ENCODE measurements at places on chromosomes 1 and 21. TPM values are rescaled to one million over a fixed set of nuclear protein-coding genes. Genes with fewer than 3 reads are reported as not detected.

The RNU1-1 gene
- 1,321 TPM for total RNA-seq

The PRXL2B gene
- 42.3 TPM for total RNA-seq

The WNT3A gene
- total RNA-seq = not detected

The CFAP74 gene
- not detected for total RNA-seq

The PCSK9 gene
- 0.05 TPM for total RNA-seq

The VANGL2 gene
- 0.08 TPM for total RNA-seq

The LAMC2 gene
- total RNA-seq = not detected

The FCRL4 gene
- total RNA-seq = not detected

The LRRC38 gene
- total RNA-seq = not detected

The AIRE gene
- not detected for total RNA-seq

The SELP gene
- 0.35 TPM for total RNA-seq

- DNase-seq = no peak
Observed at GRCh38 chr1:28159243-28159642, 17.2 kb downstream of the PTAFR start.

DNA sequence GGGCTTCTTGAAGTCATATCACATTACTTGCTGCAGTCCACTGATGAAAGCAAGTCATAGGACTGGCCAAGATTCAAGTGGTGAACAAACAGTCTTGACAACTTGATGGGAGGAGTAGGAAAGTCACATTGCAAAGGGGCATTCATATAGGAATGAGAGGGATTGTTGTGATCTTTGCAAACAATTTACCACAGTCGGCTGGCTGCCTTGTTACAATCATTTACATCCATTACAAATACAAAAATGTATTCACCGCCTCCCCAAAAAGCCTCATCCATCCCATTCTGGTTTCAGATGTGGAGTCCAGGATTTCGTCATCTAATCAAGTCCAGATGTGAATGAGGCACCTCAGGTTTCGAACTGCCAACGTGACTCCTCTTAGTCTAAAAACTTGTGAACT, 26.8 kb downstream of the GORAB start:
- DNase-seq = no peak

DNA sequence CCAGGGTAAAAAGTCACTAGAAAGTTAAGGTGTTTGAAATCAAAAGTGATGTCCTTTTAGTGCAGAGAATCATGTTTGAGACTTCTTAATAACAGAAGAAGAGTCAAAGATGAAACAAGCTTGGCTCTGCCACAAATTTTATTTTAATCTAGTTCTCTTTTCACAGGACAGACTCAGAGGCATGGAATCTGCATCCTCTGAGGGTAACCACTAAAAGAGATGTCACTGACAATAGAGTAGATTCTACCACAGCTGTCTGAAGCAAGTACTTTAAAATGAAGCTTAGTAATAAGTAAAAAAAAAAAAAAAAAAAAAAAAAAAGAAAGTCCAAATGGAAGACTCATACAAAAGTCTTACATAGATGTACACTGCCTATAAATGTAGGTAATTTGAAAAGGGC, 519.7 kb upstream of the PRMT6 start:
- no peak for DNase-seq

DNA sequence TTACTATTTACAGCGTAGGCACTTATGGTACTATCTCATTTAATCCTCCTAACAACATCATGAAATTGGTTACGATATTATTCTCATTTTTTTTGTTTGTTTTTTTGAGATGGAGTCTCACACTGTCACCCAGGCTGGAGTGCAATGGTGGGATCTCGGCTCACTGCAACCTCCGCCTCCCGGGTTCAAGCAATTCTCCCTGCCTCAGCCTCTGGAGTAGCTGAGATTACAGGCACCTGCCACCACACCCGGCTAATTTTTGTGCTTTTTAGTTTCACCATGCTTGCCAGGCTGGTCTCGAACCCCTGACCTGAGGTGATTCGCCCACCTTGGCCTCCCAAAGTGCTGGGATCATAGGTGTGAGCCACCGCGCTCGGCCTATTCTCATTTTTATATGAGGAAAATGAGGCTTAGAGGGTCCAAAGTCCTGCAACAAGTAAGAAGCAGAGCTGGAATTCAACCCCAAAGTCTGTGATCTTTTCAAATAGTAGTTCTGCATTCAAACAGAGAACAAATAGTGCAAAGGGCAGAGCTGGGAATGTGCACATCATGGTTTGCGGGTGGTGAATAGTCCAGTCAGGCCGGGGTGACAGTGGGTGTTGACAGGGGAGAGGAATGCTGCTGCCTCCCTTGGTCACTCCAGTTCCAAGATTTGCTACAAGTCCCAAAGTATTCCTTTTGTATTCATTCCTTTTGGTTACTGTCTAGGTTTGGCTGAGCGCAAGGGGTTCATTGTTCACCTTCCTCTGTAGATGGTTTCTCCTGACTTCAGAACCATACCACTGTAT, 4.6 kb downstream of the PRUNE1 start:
- no peak for DNase-seq

DNA sequence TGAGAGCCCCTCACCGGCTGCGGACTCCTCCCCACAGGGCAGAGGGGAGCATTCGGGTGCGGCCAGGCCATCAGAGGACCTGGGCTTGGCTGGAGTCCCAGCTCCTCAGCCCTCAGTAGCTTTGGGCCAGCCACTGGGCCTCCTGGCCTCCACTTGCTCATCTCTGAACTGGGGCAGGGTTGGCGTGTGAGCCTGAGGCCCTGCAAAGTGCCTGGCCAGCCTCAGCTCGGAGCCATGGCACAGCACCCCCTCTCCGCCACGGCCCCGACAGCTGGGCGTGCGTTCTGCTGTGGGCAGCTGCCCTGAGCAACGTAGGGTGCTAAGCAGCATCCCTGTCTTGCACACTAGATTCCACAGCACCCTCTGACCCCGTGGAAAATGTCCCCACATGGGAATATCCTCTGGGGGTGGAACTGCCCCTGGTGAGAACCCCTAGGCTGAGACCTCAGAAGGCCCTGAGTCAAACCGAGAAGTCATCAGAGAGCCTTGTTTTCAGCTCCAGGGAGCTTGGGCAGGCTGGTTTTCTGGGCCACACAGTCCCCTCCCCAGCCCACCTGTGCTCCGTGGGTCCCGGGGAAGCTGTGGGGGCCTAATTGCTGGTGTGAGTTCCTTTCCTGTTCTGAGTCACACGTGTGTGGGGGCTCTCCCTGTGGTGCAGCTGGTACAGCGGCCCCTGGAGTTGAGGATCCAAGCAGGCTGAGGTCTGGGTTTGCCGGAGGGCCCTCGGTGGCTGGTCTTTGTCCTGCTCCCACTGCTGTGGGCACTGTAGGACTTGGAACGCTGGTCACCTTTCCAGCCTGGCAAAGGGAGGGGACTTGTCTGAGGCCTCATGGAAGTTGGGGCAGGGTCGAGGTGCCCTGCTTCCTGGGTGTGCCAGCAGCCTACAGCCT, 24.5 kb downstream of the TP73 start:
- DNase-seq = no peak

- no peak for DNase-seq
Observed at GRCh38 chr1:15451014-15451722, 5.4 kb upstream of the CELA2A start.

DNA sequence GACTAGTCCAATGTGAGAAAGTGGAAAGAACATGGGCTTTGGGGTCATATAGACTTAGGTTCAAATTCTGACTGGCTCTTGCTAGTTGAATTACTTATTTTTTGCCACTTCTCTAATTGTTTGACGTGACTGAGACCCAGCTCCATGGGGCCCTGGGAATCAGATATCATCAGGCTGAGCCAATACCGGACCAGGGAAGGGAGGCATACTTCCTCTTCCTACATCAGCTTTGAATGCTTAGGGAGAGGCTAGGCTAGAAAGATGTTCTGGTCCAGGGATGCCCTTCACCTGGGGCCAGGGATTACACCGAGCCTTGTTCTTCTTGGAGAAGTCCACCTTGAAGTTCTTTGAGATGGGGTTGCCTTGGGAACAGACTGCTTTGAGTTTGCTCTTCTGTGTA, 3.7 kb upstream of the NR1I3 start:
- DNase-seq = no peak

DNA sequence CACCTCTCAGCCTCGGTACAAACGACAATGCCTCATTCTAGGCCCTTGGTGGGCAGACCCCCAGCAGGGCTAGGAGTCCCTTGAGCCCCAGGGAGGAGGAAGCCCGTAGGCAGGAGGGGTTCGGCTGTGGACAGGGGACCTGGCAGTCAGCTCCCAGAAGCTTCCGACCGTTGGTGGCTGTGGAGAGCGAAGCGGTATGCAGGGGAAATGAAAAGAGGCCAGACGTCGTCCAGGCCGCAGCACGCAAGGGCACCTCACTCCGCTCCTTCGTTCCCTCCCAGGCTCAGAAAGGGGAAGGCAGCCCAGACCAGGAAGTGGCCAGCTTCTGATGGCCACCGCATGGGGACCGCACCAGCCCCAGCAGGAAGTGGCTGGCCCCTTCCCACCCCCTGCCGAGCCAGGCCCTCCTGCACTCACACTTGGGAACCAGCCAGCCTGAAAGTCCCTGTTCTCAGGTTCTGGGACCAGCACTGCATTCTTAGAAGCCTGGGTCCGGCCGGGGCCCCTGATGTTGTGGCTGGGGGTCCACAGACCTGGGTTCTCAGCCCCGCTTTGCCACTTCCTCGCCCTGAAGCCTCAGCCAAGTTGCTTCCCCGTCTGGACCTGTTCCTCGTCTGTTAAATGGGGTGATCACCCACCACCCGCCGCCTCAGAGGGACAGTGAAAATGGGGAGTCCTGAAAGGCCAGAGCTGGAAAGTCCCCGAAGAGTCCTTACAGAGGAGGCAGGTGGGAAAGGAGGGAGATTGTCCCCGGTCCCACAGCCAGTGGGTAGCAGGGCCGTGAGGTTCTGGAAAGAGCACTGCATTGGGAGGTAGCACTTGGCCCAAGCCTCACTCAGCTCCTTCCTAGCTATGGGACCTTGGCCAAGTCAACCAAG, 104.0 kb upstream of the RUNX3 start:
- no peak for DNase-seq

GRCh38 chr21:14593230-14593629, 47.1 kb upstream of the SAMSN1 start:
- DNase-seq = no peak

DNA sequence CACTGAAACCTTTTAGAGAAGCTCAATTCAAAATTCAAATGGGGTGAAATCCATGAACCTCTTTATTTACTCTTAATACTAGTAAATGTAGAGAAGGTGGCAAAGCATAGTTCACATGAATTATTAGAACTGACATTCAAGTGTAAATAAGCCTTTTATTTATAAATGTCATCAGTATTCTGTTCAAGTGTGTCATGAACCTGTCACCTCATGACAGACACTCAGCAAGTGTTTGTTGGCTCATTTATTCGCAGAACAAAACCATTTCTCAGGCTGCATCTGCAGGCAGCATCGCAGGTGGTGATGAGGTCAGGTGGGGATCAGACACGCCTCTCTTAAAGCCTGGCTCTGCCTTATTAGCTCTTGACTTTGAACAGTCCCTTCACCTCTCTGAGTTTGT, 116.6 kb downstream of the SETD4 start:
- no peak for DNase-seq

DNA sequence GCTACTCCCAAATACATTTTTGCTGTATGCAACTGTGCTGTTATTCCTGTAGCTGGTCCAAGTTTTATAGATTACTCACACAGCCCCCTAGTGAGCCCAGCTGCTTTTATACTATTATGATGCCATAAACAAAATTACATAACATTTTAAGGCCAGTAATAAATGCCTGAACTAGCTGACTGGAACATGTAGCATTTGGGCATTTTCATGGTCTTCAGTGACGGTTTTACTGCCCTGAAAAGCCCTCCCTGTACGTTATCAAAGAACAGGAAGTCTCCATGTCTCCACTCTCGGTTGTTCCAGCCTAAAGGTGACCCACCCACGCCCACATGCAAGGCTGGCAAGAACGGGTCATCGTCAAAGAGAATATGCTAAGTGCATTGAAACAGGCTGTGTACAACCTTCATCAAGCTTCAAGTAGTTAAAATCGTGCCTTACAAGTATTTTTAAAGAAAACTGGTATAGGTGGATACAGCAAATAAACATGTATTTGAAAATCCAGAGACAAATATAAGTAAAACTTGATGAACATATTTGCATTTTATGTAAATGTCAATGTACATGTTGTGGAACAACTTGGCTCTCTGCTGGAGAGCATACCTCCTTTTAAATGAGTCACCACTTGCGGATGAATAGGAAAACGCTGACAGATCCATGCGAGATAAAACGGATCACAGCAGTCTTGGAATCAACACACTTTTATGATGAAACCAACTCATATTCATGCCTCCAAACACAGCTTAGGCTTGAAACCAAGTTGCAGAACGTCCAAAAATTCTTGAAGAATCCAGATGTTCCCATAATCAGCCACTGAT, 520.5 kb downstream of the SMYD3 start:
- no peak for DNase-seq

DNA sequence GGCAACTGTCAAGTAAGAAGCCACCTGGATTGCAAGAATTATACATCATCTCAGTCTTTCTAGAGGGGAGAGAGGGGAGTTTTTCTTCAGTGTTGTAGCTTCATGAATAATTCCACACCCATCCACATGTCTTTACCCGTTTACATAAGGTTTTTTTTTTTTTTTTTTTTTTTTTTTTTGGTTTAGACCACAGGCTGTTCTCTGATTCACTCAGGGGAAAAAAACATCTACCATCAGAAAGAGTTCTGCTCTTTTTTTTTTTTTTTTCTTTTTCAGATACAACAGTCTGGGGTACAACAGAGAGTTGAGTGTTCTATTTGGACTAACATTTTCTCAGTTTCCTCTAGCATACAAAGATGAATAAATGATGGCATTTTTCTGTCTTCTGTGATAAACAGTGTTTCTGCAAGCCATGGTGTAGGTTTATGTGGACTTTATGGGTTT, 4.9 kb upstream of the KIF14 start:
- DNase-seq = no peak

- no peak for DNase-seq
Observed at GRCh38 chr1:68178821-68179490, 53.4 kb downstream of the WLS start.

DNA sequence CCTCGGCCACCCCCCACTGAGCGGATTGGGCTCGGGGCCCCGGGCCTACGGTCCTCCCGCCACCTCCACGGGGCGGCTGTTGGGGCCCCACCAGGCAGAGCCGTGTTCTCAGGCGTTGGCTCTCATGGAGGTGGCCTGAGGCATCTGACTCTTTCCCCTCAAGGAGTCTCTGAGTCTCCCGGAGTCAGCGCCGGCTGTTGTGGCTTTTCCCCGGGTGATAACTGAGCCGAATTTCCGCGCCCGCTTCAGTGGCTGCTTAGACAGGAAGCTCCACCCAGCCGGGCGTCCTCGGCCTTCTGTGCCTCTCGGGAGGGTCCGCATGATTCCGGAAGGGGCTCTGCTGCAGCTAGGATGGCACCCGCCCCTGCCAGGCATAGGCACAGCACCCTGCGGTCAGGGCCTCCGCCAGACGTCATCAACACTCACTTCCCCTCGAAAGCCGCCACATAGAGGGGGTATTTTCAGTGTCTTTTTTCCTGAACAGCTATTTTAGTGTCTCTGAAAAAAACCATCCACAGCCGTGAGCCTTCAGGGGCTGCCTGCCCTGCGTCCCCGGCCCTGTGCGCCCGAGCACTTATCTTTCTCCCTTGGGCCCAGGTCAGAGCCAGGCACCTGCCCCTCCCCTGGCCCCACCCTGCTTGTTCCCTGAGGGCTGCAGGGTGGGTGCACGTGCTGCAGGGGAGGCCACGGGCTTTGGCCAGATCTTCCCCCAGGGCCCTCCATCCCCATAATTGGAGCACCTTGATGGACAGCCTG, 72.9 kb downstream of the SKI start:
- peak; percentile 88 for DNase-seq

- DNase-seq = peak; percentile 64
Observed at GRCh38 chr1:31154632-31155215, 85.0 kb downstream of the NKAIN1 start.

All from activated T-cell treated with anti-CD3 and anti-CD28 coated beads, Interleukin-2, amount 50 U/mL, for 4 hours (primary cell).